Activated naive CD4-positive, alpha-beta T cell treated with anti-CD3 and anti-CD28 coated beads, Interleukin-2, amount 50 U/mL, for 72 hours (primary cell): ENCODE measurements at places on chromosomes 3 and 15. TPM values are rescaled to one million over a fixed set of nuclear protein-coding genes. Genes with fewer than 3 reads are reported as not detected.

DNA sequence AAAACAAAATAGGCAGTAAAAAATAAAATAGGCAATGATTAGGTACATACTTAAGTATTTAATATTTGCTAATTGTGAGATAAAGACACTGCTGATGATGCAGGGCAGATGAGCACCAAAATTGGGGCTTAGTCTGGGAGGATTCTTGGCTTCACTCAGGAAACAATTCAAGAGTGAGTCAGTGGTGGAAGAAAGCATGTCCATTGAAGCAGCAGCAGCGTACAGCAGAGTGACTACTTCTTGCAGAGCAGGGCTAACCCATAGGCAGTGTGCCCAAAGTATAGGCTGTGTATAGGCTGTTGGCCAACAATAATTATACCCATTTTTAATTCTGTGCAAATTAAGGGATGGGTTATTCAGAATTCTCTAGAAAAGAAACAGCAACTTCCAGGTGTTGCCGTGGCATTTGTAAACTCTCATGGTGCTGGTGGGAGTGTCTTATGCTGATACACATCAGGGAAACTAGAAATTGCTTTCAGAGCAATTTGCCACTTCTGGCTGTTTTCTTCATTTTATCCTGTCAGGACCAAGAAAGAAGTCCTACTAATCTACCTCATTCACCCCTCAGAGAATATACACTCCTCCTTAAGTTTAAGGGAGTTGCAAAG is 317.3 kb upstream of the NAALADL2 start:
- no peak for DNase-seq

GRCh38 chr3:186551387-186551786 is 7.2 kb upstream of the CRYGS start:
- no peak for DNase-seq

DNA sequence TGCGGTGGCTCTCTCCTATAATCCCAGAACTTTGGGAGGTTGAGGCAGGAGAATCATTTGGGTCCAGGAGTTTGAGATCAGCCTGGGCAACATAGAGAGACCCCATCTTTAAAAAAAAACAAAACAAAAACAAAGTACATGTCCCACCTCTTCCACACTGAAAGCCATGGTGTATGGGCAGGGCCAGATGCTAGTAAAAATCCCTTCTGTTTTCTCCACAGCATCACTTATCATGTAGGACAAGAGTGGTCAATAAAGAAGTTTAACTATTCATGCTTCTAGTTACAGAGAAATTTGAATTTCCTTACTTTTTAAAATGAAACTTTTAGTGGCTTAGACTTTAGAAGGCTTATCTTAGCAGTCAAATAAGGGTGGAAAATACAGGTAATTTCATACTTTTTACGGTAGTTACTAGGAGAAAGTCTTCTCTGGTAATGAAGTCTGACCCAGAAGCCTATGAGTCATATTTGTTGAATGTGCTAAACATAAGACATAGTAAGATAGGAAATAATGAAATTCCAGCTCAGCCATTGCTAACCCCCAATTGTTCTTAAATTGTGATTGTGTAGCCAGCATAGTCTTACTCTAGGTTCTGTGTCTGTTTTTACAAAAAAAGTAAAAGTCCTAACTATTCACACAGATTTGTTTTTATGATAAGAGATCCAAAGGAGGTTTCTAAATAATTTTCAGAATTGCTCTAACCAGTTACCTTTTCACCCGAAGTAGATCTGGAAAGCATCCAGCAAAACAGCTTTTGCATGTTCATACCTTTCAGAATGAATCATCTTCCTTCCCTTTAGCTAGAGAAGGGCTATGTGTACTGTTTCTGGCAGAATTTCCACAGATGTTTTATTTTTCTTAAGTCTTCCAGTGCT is 16.4 kb upstream of the ZNF609 start:
- no peak for DNase-seq

DNA sequence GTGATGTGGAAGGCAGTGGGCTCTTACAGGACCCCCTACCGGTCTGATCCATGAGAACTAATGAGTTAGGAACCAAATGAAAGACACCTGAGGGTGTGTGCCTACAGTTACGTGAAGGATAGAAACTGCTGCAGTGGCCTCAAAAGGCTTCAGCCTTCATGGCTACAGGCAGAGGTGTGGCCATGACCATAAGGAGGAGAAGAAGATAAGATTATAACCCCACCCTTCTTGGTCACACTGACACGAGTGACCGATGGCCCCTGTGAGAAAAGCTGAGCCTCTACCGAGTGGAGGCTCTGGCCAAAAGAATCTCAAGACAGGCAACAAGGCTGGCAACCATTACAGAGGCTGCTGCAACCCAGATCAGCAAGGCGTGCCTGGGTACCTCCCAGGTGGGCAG is 6.3 kb downstream of the RFT1 start:
- DNase-seq, result no peak

DNA sequence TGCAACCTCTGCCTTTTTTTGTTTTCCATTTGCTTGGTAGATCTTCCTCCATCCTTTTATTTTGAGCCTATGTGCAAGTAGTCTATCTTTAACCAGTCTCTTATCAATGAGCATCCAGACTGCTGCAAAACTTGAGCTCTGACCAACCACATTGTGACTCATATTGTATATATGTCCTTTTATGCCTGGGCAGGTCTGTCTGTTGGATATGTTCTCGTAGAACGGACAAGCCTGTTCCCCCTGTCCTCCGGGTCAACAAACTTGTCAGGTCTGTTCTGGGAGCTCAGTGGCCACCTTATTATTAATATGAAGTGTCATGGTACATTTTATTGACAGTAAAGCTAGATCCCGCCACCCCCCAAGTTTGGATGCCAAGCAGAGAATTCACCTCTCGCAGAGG is 252.9 kb upstream of the ST8SIA2 start:
- DNase-seq, result no peak

The EPHA6 gene
- not detected for total RNA-seq
